ENCODE measurements at places on chromosomes 1 and 21.

- DNase-seq = no peak
These were observed 3.9 kb upstream of the ATP1B1 start for GRCh38 chr1:169102567-169102966.

GRCh38 chr21:14684071-14684470 is 138.0 kb upstream of the SAMSN1 start:
- no peak for DNase-seq

GRCh38 chr1:70420320-70420719 is 9.3 kb downstream of the CTH start:
- DNase-seq = no peak

DNA sequence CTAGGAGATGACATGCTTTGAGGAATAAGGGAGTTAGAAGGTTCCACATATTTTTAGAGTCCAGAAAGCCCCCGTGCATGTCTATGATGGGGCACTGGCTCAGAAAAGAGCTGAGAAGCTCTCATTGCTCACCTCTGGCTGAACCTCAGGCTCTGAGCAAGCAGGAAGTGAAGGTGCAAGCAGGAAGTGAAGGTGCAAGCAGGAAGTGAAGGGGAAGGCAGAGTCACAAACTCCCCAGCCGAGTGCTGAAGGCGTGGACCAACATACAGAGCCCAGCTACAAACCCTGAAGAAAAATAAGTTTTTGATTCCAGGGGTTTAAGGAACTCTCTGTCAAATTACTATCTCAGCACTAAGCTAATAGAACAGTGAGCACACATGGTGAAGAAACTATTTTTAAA is 7.0 kb downstream of the KRTAP10-8 start:
- DNase-seq = peak; percentile 29

DNA sequence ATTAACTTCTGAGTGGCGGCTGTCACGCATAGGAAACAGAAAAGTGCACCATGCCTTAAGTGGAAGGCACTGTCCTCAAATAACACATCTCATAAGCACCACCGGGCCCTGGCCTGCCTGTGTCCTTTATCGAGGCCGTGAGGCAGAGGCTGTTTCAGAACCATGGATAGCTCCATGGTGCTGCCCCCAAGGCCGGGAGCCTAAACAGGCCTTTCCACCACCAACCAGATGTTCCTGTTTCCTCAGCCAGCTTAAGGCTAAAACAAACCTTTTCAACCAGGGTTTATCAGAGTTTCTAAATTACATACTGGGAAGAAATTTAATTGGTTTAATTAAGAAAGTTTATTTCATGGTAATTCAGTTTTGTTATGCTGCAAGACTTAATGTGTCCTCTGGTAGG is 114.4 kb downstream of the DMRTA2 start:
- DNase-seq = peak; percentile 47

DNA sequence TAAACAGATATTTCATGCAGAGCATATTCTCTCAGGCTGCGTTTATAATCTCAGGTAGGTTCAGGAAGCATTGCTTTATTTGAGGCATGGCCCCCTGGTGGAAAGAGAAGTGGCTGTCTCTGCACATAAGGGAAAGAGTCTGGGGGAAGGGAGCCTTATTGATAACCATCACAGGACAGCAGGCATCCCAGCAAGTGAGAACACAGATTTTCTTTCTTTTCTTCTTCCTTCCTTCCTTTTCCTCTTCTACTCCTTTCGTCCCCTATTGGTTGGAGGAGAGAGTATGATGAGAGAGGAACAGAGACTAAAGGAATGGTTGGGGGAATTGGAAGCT is 21.9 kb downstream of the TSNAX start:
- peak; percentile 73 for DNase-seq

DNA sequence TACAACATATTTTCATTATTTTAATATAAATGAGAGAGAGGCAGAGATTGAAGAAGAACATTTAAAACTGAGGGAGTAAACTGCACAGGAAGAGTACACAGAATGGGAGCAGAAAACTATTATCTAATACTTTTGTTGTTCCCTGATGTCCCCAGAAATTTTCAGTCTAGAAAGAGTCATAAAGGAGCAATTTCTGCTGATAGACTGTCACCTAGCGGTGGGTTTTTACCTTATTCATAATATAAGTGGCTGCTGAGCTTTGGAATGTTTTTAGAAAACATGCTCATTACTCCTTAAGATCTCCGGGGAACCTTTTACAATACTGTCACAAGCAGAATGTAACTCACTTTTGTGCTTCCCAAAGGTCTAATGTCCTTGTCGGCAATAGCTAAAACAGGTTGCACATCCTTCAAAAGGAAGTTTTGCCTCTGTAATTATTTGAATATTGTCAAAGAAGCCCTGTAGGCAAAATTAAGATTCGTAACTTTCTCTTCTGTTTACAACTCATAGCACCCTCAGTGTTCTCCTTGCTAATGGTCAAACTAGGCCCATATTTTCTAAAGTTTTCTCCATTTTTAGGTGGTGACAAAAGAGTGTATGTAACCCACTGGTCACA is 4.9 kb upstream of the NPL start:
- DNase-seq = peak; percentile 79

GRCh38 chr1:47693115-47693514 is 255.3 kb downstream of the FOXD2 start:
- DNase-seq = no peak

GRCh38 chr1:16614361-16615252 is 1.2 kb upstream of the NBPF1 start:
- no peak for DNase-seq

DNA sequence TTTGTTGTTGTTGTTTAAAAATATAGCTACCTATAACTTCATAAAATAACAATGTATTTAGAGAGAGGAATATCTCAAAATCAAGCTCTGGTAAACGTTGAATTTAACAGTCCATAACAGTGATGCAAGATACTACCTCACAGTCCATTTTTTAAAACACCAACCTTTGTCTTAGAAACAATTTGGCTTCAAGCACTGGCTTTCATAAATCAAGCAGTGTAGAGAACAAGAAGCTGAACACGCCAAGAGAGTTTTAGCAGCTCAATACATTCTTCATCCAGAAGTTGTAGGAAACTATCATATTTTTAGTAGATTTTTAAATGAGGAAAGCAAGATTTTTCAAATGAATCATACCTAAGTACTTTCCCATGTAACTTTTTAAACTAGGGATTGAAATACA is 334.3 kb upstream of the ADAMTS5 start:
- no peak for DNase-seq

DNA sequence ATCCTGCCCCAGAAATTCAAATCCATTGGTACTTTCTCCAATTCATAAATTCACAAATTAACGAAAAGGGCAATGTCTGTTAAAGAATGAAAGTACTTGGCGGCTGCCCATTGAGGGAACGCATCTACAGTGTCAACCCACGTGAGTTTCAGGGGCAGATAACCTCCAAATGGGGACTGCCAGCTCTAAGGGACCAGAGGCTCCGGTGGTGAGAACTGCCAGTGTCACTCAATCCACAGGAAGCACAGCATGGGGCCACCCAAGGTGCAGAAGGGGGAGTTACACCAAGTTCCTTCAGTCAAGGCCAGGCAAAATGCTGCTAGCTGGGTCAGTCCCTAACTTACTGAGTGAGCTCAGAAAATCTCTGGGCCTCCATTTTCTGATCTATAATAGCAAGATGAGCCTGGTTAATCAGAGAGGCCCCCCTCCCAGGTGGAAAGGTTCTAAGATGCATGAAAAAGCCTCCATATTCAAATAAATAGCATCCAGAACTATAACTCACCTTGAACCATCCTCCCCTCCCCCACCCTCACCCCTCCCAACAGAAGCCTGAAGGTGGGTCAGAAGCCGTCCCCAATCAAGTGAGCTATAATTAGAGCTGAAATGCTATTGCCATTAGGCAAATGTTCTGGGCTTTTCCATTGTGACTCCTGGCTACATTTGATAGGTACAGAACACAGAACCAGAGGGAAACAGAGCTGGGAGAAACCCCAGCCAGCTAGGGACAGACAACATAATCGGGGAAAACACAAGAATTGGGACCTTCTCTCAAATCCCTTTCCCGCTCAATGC is 41.7 kb downstream of the LRP8 start:
- no peak for DNase-seq

Measured in T47D (cell line).